ENCODE measurements at places on chromosomes 4 and X.

DNA sequence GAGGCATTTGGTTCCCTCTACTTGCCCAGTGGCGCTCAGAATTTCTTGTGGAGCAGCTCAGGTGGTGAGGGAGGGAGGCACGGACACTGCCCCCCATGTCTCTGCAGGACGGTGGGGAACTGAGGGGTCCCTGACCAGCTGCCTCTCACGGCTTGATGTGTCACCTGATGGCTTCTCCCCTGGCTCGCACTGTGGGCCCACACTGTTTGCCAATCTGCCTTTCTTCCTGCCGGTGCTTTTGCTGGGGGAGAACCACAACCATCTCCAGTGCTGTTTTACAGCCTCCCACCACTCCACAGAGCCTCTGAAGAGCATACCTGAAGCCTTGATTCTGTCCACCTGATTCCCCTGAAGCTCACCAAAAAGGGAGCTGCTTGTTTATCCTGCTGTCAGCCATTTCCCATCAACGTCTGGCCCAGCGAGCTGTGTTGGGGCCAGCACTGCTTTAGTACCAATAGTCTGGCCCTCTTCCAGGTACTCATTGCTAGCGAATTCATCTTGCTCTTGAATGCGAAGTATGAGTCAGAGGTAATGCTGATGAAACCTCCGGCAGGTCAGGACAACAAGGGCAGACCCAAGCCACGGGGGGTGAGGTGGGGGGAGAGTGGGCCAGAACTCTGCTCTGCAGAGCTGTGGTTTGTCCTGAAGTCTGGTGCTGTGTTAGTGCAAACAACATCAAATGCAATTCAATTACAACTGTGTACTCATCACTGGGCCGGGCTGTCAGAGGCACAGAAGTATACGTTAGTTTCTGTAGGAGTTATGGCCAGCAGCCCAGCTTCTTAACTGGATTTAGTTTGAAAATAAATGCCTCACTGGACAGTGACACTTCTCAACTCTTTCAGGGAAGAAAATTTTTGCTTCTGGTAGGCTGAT lies 208.3 kb upstream of the JADE1 start:
- peak; percentile 94 for DNase-seq

- peak; percentile 1 for DNase-seq
These were observed 242.3 kb upstream of the NOCT start for GRCh38 chr4:138773321-138773720.

DNA sequence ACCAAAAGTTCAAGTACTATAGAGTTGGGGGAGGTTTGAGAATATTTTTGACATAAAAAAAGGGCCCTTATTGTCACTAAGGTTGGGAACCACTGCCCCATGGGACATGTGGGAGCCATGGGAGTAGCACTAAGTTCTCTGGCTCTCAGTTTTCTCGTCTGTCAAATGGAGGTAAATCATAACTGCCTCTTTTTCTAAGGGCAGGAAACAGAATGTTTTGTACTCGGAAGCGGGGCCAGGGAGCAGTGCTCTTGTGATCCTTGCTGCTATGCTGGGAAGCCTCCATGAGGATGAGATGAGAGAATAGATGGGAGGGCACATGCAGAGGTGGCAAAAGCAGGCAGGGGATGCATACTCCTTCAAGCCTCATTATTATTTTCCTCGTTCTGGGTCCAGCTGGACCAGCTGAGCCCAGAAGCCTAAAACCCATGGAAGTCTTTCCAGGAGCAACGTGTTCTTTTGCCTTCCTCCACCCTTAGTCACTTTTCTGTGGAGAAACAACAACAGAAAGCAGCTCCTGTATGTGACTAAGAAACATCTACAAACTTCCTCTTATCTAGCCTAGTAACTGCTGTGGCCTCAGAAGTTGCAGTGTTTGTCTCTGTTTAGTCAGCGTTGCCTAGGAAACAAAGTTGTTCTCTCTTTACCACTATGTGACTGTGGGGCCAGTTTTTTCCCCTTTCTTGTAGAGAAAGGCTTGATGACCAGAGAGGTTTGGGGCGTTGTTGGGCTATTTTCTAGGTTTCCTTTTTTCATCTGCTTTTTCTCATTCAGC lies 64.8 kb downstream of the TSC22D3 start:
- no peak for DNase-seq

GRCh38 chr4:14862891-14863290 lies 139.4 kb upstream of the CPEB2 start:
- DNase-seq: no peak

DNA sequence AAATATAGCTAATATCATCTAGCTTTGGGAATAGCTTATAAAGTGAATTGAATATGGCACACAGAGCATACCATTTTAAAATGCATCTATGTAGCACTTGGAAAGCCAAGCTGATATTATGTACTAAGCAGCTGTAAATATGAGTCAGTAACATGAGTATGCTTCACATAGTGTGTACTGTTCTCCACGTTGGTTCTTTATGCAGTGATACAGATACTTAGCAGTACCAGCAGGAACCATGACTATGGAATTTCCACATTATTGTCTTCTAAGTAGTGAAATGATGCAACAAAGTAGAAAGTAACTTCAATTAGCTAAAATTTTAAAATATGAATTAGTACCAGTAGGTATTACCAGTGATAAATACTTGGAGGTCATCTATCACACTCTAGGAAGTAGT lies 320.1 kb downstream of the BMPR1B start:
- no peak for DNase-seq

DNA sequence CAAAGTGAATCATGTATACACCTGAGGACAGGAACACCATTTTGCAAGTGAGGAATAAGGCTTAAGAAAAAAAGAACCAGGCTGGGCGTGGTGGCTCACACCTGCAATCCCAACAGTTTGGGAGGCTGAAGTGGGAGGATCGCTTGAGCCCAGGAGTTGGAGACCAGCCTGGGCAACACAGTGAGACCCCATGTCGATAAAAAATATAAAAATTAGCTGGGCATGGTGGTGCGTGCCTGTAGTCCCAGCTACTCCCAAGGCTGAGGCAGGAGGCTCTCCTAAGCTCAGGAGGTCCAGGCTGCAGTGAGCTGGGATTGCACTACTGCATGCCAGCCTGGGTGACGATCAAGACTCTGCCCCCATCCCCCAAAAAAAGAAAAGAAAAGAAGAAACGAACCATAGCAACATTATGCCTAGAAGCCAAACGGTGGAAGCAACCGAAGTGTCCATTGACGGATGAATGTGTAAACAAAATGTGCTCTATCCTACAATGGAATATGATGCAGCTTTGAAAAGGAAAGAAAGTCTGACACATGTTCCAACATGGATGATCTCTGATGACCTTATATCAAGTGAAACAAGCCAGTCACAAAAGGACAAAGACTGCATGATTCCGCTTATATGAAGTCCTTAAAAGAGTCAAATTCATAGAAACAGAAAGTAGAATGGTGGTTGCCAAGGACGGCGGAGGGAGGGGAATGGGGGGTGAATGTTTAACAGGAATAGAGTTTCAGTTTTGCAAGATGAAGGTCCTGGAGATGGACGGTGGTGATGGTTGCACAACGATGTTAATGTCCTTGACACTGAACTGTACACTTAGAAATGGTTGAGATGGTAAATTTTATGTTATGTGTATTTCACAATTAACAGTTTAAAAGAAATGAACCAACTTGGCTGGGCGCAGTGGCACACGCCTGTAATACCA lies 8.6 kb upstream of the KIAA0232 start:
- no peak for DNase-seq

GRCh38 chr4:169153481-169154087 lies 117.2 kb downstream of the SH3RF1 start:
- no peak for DNase-seq

DNA sequence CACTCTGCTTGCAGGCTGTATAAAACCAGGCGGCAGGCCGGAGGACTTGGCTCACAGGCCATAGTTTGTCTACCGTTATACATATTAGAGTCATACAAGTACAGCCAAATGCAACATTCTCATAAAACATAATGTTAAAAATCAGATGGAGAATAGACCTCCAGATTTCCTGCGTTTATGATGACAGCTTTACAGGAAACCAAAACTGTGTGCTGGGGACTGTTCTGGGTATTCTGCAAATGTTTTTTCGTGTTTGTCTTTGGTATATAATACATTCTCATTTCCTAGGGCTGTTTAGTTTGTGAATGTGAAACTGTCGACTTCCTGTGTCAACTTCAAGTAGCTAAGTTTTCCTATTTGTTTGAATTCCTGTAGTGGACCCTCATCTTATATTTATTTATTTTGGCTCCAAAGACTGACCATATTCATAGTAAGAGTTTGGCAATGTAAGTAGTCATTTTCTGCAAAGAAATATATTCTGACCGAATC lies 79.5 kb upstream of the FAM9C start:
- DNase-seq: no peak

DNA sequence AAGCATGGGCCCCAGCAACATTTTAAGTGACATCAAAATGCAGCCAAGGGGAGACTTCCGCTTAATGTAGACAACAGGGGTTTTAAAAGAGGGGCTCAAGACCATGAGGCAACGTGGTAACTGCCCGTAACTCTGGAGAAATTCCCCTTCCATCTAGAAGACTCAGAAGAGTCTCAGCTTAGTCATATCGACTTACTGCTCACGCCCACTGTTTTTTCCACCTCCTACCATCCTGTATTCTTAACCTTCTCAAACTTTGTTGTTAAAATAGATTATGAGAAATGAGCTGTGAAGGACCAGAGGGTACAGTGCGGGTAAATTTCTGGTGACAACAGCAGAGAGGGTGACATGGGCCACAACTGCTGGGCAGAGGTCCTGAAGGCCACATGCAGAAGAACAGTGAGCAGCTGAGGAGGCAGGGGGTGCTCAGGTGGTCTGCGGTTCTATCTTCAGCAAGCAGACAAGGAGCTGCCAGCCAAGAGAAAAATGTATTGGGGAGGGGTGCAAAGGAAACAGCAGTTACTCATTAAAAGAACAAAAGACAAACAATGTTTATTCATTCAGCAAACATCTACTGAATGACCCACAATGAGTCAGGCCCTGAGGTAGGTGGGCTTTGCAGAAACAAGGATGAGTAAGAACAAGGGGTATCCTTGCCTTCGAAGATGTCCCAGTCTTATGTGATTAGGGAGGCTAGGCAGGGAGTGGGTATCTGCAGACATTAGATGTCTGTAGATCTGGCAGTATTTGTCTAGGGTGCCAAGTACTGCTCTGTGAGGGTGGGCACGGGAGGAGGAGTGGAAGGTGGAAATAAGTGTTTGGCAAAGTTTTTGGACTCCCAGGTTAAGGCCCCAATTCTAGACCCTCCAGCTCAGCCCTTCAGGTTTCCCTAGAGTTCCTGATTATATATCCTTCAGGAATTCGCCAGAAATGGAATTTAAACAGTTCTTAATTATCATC lies 175.3 kb downstream of the TSPAN5 start:
- DNase-seq: no peak

GRCh38 chr4:165369522-165369921 lies 9.3 kb upstream of the CPE start:
- no peak for DNase-seq

GRCh38 chr4:37717576-37717975 lies 31.4 kb upstream of the RELL1 start:
- peak; percentile 8 for DNase-seq

DNA sequence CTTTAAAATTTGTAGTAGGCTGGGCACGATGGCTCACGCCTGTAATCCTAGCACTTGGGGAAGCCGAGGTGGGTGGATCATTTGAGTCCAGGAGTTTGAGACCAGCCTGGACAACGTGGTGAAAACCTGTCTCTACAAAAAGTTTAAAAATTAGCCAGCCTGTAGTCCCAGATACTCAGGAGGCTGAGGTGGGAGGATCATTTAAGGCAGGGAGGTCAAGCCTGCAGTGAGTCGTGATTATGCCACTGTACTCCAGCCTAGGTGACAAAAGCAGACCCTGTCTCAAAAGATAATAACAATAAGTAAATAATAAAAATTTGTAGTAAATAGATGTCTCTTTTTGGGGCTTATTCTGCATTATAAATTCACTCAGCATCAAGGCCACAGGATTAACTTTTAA lies 118.5 kb downstream of the IRF2 start:
- no peak for DNase-seq

- DNase-seq: peak; percentile 11
These were observed 161.2 kb upstream of the WDFY3 start for GRCh38 chr4:85127653-85128052.

DNA sequence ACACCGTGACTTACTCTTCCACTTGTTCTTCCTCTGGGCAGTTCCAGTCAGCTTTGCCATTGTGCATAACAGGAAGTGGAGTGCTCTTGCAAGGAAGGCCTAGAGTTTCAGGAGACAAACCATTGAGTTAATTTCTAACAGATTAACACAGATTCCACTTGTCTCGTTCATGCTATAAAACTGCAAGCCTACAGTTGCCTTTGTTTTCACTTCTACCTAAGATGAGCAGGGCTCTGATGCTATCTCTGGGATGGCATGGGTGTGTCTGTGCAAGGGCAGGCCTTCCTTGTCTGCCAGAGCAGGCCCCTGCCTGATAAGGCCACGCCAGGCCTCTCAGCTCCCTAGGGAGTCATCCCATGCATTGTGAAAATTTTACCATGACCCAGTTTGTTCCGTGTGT lies 67.7 kb upstream of the PGRMC2 start:
- DNase-seq: peak; percentile 9

DNA sequence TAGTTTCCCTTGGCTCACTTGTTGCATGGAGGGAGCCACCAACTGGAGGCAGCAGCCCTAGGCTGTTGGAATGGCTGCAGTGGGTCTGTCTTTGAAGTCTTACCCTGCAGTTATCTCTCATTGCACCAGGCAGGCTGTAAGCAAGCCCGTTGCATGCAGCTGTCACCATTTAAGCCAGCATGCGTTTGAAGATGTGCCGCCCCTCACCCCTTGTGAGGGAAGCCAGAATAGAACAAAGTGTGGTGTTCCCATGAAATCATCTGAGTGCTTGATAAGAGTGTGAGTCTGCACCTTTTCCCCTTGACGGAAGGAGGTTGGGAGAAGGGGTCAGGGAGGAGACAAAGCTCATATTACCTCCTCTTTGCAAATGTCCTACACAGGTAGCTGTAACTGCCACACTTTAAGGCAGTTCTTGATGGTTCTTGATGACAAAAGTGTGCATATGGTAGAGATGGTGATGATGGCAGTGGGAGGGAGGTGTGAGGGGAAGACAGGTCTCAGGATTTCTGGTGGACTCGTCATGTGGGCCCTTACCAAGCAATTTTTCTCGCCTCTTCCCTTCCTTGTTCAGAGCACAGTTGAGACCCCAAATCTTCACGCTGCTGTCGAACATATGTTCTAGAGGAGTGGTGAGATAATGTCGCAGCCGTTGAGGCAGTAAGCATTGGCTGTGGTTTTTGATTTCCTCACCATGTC lies 191.4 kb upstream of the LEF1 start:
- DNase-seq: no peak

GRCh38 chr4:86279293-86279960 lies 80.4 kb downstream of the MAPK10 start:
- no peak for DNase-seq

DNA sequence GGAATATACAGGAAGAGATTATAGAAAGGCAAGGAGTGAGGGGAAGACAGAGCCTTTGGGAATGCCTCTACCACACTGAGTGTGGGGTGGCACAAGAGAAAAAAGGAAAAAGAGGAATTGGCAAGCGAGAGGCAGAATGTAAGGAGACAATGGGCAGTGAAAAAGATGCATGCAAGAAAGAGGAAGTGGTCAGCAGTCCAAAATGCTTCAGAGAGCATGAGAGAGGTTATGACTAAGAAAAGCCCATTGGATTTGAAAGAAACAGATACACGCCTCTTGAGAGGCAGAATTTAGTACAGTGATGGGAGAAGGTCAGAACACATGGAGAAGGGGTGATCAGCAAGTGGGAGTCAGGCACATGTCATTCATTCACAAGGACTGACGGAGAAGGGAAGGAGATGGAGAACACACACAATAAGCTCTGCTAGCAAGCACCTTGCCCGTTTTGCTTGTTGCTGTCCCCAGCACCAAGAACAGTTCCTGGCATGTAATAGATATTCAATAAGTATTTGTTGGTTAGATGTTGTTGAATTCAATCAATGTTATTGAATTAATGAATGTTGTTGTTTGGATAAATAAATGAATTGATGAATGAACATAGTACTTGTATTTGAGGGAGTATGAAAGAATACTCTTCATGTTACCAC lies 6.3 kb downstream of the DCHS2 start:
- DNase-seq: no peak
